ENCODE measurements at places on chromosomes 4 and X.
A peak's percentile ranks its signal among the peaks of the same experiment; 100 is the strongest.

DNA sequence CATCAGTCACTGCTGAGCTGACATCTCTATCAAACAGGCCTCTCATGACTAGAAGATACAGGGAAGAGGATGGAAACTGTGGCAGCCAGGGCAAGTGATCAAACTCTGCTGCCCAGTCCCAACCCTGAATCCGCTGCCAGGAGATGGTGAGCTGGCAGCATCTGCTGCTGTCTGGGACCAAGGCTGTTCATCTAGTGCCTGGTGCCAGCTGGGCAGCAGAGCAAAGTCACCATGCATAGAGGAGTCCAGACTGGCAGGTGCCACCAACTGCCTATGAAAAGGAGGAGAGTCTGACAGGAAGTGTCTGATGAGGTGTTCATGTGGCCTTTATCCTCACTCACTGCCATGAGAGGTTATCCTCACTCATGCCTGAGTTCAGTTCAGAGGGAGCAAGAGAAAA is 518.9 kb downstream of the MID1IP1 start:
- DNase-seq, result no peak

DNA sequence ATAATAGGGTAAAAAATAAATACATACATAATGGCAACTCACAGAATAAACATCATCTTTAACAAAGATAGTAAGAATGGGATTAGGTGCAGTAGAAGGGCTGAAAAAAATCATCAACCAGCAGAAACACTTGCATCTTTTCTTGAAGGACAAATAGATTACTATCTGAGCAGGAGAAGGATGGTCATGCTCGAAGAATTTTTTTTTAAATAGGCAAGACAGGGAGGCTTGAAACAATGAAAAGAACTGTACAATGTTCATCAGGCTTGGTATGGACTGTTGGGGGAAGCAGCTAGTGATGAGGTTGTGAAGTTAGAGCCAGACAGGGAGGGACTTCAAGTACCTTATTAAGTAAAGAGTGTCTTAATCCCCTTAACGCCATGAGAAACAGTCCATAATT is 167.4 kb upstream of the LDB2 start:
- DNase-seq, result no peak

DNA sequence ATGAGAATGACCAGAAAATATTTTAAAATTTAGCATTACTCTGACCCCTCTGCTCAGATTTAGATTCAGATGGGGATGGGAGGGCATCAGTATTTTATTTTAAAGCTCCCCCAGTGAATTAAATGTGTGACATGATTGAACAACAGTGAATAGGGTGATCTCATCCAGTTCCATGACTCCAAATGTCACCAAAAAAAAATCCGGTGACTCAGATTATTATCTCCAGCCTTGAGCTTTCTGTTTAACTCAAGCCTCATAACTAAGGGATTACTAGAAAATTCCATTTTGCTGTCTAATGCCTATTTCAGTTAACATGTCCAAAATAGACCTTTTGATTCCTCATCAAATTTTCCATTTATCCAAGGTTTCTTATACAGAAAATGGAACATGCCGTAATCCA is 121.8 kb upstream of the TMEM47 start:
- DNase-seq, result no peak

GRCh38 chr4:57187246-57187645 is 77.1 kb upstream of the IGFBP7 start:
- no peak for DNase-seq

- DNase-seq, result peak; percentile 9
Observed at GRCh38 chrX:150984169-150984824, 1.2 kb downstream of the HMGB3 start.

DNA sequence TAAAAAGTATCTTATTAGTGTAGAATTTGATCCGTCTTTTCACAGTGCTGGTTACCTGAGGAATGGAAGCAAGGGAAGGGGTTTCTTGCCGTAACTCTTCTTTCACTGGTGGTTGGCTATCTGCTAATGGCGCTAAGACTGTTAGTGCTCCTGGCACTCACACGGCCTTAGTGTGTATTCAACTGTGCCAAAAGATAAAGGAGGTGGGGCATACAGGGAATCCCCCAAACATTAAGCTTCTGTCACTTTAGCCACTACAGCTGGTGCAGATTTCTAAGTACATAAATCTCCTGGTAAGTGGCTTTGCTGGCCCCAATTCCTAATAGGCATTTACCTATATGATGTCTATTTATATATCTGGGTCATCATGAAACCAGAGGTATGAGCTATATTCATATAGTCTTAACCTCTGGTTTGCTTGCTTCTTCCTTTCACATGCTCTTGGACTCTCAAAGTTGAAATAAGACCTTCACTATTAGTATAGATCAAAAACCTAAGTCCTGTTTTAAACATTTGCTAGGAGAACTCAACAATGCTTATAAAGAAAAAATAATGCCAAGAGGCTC is 95.1 kb downstream of the TSPAN7 start:
- DNase-seq, result no peak
